AG10803 (cell line): ENCODE measurements at places on chromosomes 1 and 21.

GRCh38 chr1:210978974-210979354 is 155.0 kb downstream of the KCNH1 start:
- no peak for DNase-seq

- peak; percentile 81 for DNase-seq
These were observed 7.7 kb upstream of the HTR1D start for GRCh38 chr1:23224739-23225648.

DNA sequence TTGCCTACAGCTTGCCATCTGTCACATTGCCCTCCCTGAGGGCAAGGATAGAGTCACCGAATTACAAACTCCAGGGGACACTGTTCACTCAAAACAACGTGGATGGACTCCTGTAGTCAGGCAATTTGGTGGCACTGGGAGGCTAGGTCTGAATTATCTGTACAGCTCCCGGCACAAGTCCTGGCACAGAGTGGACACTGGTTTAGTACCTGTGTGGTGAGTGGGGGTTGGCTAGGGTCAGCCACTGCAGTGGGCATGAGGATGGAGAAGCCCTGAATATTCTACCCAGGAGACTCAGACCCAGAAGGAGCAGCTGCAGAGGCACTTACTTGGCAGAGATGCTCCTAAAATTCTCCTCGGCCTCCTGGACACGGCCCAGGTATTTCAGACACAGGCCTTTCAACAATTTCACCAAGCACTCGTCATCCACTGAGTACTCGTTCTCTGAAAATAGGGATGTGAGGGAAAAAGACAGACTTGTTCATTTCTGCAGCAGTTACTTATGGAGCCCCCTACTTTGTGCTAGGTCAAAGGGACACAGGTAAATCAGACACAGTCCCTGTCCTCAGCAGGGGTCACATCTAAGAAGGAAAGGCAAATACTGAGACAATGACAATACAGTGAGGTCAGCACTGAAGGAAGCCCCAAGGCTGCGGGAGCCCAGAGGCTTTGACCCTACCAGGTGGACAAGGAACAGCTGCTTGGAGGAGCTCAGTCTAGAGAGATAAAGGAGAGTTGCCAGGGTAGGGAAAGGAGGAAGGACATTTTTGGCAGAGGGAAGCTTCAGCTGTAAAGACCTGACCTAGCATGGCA is 40.5 kb downstream of the TTC39A start:
- no peak for DNase-seq

DNA sequence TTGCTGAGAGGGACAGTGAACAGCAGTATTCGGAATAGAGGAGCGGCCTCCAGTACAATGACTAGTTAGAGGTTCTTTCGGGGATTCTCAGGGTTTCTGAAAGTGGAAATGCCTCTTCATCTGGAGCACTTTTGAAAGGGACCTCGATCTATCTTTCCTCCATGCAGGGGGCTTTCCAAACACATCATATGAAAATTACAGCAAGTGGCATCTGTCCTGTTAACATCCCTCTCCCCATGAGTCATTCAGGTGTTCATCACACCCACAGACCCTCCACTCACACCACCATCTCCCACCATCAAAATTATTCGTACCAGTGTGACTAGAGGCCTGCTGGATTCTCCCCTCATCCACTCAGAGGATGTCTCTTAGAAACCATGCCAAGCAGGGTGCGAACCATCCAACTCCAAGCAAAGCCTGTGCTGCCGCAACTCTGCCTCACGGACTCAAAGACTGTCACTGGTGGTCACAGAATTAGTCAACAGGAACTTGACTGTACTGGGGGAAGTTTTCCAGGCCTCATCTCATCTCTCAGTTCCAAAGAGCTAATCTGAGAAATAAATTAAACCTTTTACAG is 211.1 kb downstream of the MRPL39 start:
- DNase-seq = no peak

DNA sequence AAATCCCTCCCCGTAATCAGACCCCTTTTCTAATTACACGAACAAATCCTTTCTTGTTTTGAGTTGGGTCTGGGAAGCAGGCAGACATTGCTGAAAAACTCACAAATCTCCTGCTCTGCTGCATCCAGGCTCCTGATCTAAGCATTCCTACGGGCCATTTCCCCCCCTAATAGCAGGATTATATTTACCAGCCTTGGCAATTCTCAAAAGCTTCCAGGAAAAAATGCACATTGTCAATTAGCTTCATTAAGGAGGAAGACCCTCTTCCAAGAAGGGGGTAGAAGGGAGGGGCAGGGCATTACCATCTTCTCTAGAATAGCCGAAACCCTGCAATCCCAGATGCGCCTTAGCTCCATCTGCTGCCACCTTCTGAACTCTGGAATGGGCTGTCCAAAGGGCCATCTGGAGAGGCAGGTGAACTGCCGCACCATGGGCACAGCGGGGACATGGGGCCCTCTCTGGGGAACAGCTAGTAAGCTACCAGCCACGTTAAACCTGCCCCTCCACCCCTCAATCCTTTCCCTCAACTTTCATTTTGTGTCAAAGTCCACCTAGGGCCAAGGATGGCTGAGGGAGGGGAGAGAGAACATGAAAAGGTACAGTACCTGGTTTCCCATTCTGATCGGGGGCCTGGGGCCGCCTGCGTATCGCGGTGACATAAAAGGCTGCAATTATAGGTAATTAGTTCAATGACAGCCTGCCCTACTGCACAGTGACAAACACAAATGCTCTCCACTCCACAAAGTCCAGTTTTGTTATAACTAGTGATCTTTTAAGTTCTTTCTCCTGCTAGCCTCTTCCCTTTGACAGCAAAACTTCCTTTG is 56.8 kb downstream of the MRPL37 start:
- no peak for DNase-seq

DNA sequence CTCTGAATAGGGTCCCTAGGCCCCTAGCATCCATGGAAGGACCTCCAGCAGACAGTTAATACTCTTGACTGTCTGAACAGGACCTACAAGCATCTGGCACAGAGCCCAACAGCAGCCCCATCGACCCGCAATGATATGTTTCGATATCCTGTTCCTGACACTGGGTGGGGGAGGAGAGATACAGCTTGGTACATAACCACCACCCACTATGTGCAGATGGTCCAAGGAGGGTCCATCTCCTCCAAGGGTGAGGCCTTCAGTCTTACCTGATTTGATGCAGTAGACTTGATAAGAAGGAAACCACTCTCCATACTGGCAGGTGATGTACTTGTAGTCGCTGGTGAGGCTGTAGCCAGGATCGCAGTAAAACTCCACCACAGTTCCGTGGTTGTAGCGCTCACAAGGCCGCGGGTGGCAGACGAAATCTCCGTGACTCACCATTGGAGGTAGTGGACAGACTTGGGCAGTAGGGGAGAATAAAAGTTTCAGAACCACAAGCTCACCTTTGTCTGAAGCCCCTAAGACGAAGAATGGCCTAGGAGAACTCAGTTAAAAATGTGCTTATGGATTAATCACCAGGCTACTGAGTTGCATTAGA is 86.0 kb upstream of the TLR5 start:
- no peak for DNase-seq

- no peak for DNase-seq
These were observed 12.7 kb downstream of the EPHA10 start for GRCh38 chr1:37752213-37752582.

- no peak for DNase-seq
These were observed 209.5 kb upstream of the C1orf174 start for GRCh38 chr1:4109628-4109940.

DNA sequence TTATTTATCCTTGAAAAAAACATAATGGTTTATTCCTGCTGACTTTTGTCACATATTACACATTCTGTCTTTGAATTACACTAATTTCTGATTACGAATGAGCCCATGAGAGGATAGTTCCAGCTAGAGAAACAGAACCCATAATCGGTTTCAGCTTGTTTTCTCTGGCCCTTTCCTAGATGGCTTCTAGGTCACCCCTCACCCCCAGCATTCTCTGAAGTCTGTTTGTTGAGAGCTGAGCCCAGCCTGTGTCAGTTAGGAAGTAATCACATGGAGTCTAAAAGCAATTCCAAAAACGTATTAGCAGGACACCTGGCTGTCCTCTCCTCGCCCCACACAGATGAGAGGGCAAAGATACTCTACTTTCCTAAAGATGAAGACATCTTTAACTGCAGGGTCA is 48.9 kb downstream of the KIAA1614 start:
- DNase-seq = no peak

DNA sequence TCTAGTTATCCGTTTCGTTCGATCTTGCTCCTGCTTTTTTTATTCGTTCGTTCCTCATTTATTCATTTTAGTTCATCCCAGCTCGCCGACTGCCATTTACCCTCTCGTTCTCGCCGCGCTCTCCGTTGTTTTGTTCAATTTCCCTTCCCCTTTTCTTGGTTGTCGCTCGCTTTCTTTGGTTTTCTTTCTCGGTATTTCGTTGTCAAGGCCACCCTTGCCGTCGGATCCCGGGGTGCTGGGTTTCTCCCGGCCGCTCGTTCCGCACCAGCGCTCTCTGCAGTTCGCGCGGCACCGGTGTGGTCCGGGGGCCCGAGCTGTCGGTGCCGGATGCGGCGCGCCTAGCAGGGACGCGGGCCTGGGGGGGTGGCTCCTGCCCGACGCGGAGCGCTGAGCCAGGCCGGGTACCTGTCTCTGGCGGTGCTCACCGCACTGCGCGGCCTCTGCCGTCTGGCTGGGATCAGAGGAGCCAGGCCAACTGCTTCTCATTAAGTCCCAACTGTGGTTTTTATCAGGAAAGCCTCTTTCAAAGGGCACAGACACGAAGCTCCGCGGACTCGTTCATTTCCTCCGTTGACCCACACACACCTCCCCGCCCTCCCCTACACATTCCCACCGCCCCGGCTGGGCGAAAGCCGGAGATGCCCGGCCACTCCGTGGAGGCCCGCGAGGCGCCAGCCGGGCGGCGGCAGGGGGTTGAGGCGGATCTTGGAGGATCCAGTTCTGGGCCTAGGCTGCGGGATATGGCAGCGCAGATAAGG is 1.6 kb downstream of the ALX3 start:
- no peak for DNase-seq

DNA sequence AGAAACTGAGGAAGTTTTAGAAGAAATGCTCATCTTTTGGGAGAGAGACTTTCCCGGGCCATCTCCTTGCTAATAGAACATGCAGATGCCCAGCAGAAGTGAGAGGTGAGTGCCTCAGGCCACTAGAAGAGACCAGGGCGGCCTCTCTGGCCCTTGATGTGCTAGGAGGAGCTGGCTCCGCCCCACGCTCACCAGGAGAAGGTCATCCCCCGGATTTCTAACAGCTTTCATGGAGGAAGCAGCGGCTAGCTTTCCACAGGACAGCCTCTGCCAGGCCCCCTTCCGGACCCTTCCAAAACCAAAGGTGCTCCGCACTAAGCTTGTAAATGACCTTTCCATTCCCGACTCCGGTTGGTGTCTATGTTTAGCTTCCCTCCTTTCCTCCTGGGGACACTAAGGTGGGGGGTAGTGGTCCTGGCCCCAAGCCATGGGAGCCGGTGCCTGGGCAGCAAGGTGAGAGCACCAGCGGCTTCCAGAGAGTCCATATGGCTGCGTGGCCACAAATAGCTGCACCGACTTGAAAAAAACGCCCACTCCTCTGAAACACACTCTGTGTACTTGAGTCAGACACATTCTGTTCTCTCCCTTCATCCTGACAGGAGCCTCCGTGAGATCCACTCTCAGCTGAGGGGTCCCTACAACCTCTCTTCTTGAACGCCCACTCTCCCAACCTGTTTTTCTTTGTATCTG is 249.9 kb downstream of the TNR start:
- DNase-seq = no peak

- DNase-seq = no peak
These were observed 164.4 kb upstream of the EDN2 start for GRCh38 chr1:41648844-41649243.

GRCh38 chr1:209727286-209727685 is 22.6 kb downstream of the HSD11B1 start:
- DNase-seq = no peak

DNA sequence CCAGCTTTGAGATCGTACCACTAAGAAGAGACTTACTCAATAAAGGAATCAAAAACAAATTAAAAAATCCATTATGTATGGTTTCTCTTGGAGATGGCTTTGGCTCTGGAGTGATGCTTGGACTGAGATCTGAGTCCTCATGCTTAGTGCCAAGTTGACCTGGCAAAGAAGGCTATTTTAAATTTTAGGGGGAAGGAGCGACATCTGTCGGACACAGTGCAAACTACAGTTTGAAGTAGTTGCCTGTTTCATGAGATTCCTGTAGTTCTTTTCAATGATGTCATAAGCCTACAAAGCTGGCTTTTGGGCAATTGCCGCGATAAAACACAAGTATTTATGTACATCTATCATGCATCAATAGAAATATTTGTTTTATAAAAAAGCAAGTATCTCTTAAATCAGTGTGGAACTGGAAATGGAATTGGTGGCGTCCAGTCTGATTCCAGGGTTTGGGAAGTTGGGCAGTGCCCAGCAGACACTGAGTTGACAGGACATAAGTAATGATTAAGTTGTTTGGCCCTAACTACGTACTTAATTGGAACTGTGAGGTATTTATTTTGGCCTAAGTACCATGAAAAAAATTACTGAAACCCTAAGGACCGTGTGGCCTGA is 50.0 kb downstream of the TBCE start:
- peak; percentile 84 for DNase-seq

- no peak for DNase-seq
These were observed 64.2 kb upstream of the MRPS6 start for GRCh38 chr21:34009193-34009592.

- DNase-seq = no peak
These were observed 1.1 kb upstream of the AJAP1 start for GRCh38 chr1:4653328-4653660.

- no peak for DNase-seq
These were observed 42.6 kb upstream of the SRRM1 start for GRCh38 chr1:24600551-24600950.

- DNase-seq = no peak
These were observed 127.7 kb upstream of the COL6A1 start for GRCh38 chr21:45853703-45854342.
